CD4-positive, CD25-positive, alpha-beta regulatory T cell (primary cell): ENCODE measurements at places on chromosomes 1 and 21.

- DNase-seq: no peak
Measured at GRCh38 chr1:113745425-113745824, 13.9 kb downstream of the PHTF1 start.

DNA sequence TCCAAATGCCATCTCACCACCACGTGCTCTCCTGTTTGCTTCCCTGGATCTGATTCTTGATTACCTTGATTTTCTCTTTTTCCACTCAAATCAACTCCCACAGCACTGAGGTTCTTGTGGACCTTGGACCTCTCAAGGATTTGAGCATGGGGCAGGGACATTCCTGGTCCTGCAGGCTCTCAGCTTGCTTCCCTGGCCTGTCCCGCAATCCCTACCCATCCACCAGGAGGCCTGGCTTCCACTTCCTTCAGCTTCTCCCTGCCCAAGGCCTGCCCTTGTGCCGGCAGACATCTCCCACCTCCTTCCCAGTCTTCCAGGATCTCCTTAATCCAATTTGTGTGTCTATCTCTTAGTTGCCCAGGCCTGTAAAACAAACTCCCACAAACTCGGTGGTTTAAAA lies 21.6 kb downstream of the PLA2G2A start:
- no peak for DNase-seq

GRCh38 chr1:11804666-11805421 lies 920 bp downstream of the MTHFR start:
- DNase-seq: peak; percentile 26

GRCh38 chr1:41282679-41283317 lies 40.7 kb upstream of the SCMH1 start:
- DNase-seq: no peak

DNA sequence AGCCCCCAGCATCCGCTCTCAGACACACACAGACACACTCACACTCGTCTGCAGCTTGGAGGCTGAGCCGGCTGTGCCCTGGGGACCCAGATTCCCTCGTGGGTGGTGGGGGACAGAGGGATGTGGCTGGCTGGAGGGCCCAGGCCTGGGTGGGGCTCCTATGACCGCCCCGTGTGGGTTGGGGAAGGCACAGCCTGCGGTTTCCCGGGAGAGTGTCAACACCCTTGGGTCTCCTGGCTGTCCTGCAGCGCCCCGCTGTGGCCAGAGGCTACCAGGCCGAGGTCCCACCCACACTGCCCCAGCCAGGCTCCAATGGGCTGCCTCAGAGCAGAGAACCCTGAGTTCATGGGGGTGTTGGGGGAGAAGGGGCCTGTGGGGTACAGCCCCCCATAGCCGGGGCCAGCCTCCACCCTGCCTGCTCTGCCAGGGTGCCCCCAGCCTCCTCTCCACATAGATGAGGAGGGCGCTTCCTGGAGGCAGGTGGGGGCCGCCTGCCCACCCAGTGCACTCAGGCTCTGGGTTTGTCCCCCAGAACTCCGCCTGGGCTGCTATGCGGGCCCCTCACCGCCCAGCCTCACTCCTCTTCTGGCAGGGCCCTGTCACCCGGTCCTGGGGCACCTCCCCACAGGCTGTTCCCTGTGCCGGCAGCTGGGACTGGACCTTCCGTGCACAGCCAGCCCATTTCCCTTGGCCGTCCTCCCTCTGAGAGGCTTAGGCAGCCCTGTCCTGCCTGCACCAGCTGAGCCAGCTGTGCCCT lies at the start of gene TTC34:
TSS of gene TTC34 (minus strand) at position 159 of the 757 bp plus-strand sequence. CDS start 866 bp downstream, outside the sequence.
- peak; percentile 44 for DNase-seq

GRCh38 chr1:233865902-233866301 lies 38.6 kb upstream of the SLC35F3 start:
- no peak for DNase-seq

- DNase-seq: no peak
Measured at GRCh38 chr1:178379807-178380206, 117.0 kb downstream of the CLEC20A start.

DNA sequence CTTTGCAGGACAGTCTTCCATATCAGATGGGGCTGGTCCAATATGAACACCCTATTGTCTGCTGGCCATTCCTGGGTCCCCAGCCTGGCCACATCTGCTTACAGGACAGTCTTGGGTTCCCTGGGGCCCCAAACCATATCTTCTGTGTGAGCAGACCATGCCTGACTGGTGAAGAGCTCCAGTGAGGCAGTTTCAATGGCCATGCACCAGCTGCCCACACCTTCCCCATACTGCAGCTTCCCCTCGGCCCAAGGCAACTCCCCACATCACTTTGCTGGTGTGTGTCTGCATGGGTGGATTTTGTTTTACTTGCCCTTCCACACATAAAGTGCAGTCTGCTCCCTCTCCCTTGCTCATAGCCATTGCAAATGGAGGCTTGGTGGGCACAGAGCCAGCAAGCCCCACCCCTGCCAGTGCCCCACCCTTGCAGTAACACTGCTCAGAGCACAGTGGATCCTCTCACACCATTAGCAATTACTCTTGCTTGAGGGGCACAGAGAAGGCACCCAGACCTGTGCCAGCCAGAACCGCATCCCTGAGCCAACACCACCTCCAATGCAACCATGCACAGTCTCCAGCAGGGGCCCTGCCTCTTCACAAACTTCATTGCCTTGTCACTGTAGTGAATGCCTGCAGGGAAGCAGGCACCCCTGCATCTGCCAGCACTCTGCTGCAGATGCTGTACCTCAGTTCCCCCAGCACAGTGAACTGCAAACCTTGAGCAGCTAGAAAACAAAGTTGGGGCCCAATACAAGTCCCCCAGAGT lies 474.5 kb upstream of the BEND5 start:
- DNase-seq: no peak

GRCh38 chr1:203101813-203102634 lies 16.2 kb upstream of the MYOG start:
- no peak for DNase-seq

DNA sequence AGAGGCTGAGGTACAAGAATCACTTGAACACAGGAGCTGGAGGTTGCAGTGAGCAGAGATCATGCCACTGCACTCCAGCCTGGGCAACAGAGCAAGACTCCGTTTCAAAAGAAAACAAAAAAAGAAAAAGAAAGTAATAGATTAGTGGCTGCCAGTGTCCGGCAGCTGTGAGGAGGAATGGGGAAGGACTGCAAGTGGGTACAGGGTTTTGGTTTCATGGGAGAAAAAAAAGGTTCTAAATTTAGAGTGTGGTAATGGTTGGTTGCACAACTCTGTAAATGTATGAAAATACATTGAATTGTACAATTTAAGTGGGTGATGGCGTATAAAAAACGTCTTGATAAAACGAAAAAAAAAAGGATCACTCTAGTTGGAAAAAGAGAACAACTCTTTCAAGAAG lies 6.7 kb downstream of the TAF1A start:
- DNase-seq: no peak

- no peak for DNase-seq
Measured at GRCh38 chr1:195637539-195637938, 970.7 kb downstream of the KCNT2 start.

DNA sequence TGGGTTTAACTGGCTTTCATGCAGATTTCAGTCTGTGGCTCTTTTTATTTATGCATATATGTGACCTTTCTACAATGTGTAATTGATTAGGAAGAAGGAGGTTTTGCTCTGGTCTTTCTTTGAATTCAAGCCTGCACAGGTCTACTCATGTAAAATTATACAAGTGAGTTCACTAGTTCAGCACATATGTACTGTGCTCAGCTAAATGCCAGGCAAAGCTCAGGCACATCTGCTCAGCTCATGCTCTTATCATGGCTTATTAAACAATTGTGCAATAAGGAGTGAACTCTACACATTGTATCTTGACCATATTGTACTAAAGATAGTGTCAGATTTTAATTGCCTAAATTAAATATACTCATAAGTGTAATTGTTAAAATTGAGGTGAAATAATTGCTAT lies 378.4 kb downstream of the ADGRL2 start:
- no peak for DNase-seq

DNA sequence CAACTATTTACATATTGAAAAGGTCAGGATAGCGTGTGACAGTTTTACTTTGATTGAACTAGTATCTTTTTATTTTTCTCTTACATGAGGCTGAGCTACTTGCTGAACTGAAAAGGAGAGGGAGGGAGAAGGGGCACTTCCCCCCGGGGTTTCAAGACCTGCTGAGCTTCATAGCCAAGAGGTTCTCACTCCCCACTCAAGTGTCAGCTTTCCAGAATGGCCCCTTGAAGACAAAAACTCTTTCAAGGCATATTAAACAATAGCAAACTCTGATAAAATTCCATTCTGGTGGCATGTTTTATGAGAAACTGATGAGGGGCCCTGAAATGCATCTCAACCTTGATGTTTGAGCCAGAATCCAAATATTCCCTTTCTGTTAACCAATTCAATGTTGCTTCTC lies 143.0 kb downstream of the KAZN start:
- no peak for DNase-seq

DNA sequence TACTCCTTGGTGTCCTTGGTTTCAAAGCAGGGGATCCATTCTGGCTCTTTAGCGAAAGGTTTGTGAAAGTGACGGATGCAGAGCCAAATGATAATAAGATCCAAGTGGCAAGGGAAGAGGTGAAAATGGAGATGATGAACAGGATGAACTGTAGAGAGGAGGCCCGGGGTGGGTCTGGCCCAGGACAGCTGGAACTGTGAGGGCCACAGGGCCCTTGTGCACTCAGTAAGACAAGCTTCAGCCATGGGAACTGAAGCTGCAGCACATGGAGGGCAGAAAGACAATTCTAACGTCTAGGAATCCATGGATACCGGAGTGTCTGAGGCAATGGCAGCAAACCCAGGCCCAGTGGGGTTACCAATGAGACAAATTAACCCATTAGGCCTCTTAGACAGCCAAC lies 4.8 kb downstream of the KCNA2 start:
- DNase-seq: no peak

- DNase-seq: no peak
Measured at GRCh38 chr1:222326710-222327036, 221.2 kb downstream of the HHIPL2 start.

DNA sequence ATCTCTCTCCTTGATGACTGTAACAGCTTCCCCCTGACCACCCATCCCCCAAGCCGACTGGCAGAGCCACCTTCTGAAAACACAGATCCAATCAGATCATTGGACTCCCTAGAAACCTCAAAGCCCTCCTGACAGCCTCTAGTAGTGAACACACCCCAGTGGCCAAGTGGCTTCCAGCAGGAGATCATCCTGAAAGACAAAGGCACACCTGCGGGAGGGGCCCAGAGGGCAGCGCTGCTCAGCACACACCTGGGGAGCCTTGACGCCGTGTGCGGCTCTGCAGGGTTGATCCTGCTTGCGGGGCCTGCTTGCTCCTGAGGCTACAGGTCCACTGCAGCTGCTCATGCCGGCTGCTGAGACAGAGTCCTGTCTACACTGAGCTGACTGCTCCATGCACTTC lies 41.5 kb downstream of the SLC66A1 start:
- no peak for DNase-seq

GRCh38 chr1:215458562-215458961 lies 108.5 kb upstream of the KCTD3 start:
- DNase-seq: no peak

- DNase-seq: no peak
Measured at GRCh38 chr1:191912517-191912916, 245.7 kb upstream of the RGS18 start.

GRCh38 chr1:223842784-223843183 lies 3.0 kb downstream of the TP53BP2 start:
- no peak for DNase-seq

GRCh38 chr1:28986306-28986910 lies 72.0 kb downstream of the EPB41 start:
- DNase-seq: no peak

- DNase-seq: no peak
Measured at GRCh38 chr1:28109639-28110038, 21.2 kb upstream of the EYA3 start.

DNA sequence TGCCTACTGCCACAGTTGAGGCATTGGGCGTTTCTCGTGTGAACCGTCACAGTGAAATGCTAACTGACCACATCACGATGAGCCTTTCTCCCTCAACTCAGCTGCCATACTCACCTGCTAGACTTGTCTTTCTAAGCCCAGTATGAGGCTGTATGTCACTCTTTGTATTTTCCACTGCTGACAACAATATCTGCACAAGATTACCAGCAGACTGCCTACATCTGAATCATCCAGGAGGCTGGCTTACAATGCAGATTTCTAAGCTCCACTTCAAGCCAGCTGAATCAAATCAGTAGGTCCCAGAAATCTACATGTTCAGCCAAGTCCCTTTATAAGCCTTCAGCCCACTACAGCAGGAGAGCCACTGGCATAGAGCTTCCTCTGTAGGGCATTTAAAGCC lies 355.0 kb upstream of the DUSP10 start:
- no peak for DNase-seq

DNA sequence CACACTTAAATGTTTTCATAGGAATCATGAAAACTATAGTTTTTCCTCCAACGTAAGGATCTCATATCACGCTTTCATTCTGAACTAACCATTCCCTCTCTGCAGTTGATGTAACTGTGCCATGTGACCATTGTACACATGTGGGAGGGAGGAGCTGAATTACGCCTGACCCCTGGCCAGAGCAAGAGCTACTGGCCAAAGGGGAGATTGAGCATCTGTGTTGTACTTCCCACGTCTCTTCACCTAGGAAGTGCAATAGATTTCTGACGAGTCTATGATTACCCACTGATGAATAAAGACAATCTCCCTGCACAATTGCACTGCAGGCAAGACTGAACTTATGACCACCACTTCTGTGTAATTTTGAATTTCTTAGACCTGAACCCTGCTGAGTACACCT lies 24.0 kb downstream of the PTPRC start:
- no peak for DNase-seq

DNA sequence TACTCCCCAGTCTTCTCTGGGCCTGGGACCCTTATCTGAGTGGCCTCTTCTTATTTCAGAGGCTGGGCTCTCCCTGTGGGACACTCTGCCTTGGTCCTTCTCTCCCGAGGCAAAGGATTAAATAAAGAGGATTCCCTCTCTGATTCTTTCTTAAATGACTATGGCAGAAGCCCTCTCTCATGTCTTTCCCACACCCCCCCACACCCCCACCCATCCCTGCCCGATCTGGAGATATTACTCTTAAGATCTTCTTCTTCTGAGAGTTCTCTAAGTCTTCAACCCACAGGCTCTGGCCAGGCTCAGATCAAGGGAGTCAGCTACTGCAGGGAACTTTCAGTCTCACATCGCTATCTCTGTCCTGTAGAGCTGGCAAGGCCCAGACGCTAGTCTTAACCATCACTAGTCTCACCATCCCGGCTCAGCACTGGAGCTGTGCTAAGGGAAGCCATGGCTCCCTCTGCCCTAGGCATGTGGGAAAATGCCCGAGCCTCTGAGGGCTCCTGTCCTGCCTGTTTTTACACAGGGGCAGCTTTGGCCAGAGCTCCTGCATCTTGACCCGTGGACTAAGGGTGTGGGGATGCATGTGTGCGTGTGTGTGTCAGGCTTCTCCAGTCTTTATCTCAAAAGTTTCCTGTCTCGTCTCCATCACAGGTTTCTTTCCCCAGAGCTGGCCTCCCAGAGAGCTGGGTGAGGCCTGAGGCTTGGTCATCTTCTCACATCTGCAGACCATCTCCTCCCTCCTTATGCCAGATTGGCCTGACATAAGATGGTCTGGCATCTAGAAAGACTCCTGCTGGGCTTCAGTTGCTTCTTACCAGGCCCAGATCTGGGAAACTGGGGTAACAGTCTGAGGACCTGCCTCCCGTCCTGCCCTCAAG lies 36.7 kb downstream of the LGR6 start:
- DNase-seq: no peak
